AG20443 (cell line): ENCODE measurements at places on chromosomes 4 and X.
A peak's percentile ranks its signal among the peaks of the same experiment; 100 is the strongest.

DNA sequence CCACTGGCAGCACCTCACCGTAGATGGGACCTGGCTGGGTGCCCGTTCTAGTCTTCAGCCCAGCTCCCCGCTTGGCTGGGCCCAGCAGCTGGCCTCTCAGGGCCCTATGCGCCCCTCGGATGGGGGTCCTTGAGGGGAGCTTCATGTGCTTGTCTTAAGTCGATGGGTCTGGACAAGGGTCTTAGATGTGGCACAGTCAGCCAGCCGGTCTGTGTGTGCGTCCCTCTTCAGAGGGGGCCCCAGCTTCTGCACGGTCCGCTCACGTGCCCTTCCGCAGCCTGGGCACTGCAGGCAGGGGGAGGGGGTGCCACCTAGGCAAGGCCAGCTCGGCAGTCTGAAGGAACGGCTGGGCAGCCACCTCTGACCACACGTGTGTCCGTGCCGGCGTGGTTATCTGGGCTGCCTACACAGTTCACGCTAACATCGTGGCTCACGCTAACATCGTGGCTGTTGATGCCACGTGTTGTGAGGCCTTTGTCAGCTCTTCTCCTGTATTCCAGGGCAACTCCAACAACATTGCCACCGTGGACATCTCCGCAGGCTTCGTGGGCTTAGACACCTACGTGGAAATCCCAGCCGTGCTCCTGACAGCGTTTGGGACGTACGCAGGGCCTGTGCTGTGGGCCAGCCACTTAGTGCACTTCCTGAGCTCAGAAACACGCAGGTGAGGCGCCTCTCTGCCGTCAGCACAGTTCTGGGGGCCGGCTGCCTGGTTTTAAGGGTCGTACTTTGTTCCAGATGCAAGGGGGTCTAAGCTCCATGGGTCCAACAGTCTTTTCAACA is 34.5 kb downstream of the PIGG start:
- DNase-seq: no peak

DNA sequence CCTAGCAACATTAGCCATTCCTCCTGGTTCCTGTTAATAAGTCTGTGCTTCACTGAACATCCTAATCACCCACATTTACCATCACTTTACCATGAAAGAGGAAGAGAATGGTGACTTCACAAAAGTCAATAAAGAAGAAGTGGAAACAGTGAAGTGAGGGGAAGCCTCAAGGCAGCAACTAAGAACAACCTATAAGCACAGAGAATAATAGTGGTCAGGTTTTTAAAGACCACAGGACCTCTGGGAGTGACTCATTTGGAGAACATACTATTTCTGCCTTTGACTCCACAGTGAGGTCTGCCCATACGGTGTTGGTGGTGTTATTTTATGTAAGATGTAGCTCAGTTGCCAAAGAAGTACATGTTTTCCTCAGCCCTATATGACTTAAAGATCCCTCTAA is 86.0 kb upstream of the TET2 start:
- no peak for DNase-seq

GRCh38 chr4:1565598-1566295 is 118.4 kb downstream of the FAM53A start:
- no peak for DNase-seq

DNA sequence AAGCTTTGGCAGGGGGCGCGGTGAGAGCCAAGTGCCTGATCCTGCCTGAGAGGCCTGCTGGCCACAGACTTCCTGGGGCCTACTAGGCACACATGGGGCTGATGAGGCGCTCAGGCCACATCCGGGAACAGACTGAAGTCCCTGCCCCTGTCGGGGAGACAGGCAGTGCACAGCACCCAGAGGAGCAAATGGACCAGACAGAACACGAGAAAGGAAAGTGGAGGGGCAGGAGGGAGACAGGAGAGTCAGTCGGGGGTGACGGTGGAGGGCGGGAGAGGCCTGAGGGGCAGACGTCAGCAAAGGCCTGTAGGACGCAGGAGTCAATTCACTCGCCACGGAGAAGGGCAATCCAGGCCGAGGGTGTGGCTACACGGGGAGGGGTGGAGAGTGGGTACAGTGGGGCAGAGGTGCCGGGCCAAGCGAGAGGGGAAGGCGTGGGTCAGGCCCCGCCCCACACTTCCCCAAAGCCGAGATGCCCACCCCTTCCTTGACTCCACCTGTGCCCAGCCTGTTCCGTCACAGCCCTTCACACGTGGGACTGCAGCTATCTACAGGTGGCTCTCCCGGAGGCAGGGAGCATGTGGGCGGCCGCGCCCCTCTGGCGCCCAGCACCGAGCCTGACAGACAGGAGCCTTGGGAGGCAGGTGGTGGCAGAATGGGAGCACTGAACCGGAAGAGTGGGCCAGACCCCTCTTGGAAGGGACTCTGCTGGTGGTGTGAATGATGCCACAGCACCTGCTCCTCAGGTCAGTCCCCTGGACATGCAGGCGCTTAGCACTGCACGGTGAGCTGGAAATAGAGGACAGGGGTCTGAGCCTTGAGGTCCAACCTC is 20.5 kb downstream of the NOP14 start:
- DNase-seq: no peak

GRCh38 chr4:30854531-30854930 is 134.4 kb downstream of the PCDH7 start:
- no peak for DNase-seq

DNA sequence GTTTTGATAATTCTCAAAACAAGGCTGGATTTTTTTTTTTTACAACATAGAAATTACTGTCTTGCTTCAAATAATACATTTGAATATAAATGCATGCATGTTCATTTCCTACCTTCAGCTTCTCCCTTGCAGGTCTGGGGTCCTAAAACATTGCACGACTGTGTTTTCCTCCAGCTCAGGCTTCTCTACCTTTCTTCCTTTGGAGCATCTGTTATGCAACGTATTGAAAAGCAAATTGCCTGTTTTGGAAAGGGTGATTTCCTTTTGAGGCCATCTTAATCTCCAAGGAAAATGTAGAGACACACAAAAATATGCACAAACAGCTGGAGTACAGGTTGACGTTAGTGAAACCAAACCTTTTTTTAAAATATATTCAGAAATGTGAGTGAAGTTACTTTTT is 115.6 kb upstream of the TLL1 start:
- DNase-seq: no peak

DNA sequence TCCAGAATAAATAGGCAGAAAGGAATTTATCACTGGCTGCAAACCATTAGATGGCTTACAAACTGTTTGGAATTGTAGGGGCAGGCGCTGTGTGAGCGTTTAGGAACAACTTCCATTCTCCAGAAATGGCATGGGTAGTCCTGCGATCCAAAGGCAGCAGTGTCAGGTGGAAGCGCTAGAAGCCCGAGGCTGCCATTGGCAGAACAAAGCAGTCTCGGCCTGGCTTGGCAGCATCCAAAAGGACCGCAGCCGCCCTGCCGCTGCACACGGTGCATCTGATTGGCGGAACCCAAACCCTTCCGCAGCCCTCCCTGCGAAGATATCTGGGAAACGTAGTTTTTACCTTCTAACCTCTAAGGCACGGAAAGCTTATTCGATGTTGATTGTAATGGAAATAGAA is 23.6 kb upstream of the YTHDC1 start:
- peak; percentile 86 for DNase-seq

- peak; percentile 7 for DNase-seq
Observed at GRCh38 chrX:136395271-136395670, 92.5 kb upstream of the BRS3 start.

- DNase-seq: no peak
Observed at GRCh38 chrX:151899622-151900021, 13.1 kb upstream of the MAGEA4 start.

DNA sequence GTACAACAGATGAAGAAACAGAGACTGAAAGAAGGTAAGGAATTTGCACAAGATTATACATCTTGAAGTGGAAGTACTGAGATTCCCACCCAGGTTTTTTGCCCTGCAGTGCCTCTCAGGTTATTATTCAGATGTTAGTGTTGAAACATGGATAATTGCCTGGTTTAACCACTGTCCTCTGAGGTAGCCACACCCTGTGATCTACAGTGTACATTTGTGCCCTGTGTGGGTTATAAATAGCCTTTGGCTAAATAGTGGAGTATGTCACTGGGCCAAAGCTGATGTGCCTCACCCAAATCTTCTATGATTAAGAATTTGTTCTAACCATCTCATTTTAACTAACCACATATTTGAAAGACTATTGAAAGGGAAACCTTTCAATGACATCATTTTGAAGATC is 5.4 kb upstream of the ASB5 start:
- peak; percentile 63 for DNase-seq

DNA sequence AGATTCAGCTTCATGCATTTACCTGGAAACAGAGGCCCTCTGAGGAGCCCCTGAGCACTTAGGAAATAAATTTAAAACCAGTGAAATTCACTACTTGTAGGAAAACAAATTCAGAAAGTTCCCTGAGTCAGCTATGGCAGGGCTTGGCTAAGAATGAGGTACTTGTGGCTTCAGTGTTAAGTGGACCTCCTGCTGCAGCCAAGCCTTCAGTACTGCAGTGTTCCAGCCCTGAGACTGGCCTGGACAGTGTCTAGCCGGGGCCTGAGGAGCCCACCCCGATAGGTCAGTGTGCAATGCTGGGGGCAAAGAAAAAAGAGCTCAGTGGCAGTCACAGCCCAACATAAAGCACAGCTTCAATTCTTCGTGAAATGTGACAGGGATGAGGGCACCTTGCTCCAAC is 41.9 kb downstream of the F11 start:
- no peak for DNase-seq

DNA sequence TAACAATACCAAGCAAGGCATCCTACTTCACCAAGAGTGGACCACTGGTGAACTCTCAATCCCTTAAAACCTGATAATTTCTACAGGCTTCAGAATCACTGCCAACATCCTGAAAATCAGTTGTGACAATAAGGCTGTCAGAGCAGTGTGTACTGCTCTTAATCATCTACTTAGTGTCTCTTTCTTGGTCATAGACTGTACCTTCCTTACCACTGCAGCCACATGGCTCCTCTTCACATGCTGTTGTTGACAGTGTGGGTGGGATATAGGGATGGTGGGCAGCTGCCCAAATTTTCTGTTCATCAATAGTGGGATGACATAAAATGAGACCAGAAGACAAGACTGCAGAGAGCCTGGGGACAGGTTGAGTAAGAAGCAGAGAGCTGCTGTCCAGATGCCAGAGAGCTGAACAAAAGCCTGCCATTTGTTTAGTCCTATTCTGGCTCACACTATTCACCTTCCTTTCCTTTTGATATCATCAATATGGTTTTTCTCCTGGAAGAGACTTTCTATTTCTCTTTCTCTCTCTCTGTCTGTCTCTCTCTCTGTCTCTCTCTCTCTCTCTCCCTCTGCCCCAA is 178.9 kb downstream of the MGST2 start:
- DNase-seq: no peak

DNA sequence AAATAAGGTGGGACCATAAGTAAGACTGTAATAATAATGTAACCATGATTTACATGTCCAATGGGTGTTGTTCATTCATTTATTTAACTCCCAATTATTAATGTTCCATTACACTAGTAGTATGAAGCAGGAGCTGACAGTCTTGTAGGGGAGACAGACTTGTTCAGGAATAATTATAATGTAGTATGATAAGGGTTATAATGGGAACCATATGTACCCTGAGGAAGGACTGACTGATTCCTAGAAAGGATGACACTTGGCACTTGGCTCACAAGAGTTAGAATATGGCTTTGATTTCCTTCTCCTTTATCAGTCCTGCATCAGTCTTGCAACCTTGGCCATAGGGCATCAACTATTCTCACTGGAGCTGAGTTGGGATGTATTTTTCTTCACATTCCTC is 24.2 kb downstream of the PCDH7 start:
- no peak for DNase-seq

DNA sequence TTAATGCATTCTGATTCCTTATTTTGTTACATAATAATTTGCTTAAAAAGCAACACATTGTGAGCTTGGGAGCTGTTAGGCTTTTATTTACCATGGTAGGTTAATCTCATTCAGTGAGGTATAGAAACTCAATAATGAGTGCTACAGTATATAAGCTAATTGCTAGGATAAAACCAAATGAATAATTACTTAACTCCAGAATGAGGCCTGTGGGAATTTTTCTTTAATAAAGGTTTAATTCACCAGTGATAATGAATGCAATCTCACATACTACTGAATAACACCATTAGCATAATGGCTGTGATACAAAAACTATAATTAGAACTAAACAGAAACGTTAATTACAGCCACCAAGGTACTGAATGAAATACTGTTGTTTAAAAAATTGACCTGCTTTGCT is 326.3 kb downstream of the IQCM start:
- DNase-seq: no peak

GRCh38 chrX:97168646-97169045 is 284.9 kb downstream of the RPA4 start:
- no peak for DNase-seq

DNA sequence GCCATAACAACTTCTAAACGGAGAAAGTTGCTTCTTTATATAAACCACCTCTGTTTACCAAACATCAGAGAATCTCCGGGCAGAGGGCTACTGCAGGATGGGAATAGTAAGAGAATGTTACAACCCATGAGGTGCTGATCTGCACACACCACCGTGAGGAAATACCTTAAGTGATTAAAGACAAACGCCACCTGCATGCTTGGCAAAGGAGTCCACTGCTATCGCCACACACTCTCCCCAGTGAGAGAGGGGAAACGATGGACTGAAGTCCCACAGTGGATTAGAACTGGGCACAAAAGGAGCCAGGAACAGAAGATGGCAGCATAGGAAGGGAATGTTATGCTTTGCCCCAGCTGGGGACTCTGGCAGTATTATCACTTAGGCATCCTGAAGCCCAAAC is 15.6 kb downstream of the MAML3 start:
- no peak for DNase-seq
